ENCODE measurements at places on chromosomes 4 and X.
A peak's percentile ranks its signal among the peaks of the same experiment; 100 is the strongest.

DNA sequence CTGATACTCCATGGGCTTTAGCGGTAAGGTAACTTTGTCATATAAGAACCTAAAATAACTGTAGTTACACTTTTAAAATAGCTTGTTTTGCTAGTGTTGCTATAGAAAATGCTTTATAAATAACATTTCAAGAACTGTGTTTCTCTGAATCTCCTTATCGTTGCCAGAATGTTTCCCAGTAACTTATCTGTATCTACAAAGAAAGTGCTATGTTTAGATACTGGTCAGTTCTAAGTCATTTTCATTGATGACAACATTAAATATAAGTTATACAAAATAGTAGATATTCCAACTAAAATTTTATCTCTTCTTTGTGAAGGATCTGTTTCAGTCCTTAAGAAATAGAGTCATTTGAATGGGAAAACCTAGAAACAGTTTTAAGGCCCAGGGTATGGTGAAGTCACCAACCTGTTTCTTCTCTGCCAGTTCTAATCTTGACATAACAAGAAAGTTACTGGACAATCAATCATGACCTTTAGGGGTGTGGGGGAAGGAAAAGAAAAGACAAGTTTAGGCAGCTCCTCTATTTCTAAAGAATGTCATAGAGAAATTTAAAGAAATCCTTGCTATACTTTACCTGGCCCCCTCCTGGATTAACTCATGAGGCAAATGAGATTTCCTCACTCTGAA lies 425.9 kb downstream of the RPA4 start:
- DNase-seq: no peak

- peak; percentile 44 for DNase-seq
Observed at GRCh38 chrX:71809886-71810285, 46.7 kb downstream of the CXorf49B start.

GRCh38 chr4:158129694-158130093 lies 43.1 kb downstream of the GASK1B start:
- no peak for DNase-seq

DNA sequence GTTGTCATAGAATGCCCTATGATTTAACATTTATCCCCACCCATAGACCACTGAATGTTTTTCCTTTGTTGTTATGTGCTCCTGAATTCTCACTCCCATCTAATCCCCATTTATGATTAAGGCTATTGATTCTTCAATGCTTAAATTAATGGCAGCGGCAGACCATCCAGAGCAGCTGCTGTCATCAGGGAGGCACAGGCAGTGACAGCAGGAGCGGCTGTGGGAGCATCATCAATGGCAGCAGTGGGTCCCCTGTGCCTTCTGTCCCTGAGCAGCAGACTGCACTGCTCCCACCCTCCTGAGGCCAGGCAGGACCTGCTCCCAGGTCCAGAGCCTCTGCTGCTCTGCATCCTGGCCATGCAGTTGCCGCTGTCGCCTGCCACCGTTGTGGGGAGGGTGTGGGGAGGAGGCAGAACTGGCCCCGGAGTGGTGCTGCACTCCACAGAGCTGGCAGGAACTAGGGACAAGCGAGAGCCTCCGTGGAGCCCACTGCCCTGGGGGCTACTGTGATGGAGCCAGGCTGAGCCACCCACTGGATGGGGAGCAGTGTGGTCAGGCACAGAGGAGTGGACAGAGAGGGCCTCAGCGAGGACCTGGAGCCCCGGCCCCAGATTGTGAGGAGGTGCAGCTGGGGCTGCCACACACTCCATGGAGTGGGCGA lies 29.0 kb downstream of the NAA11 start:
- peak; percentile 3 for DNase-seq

- no peak for DNase-seq
Observed at GRCh38 chrX:31117266-31117665, 45.4 kb upstream of the FTHL17 start.

GRCh38 chr4:13705521-13706041 lies 78.1 kb upstream of the BOD1L1 start:
- DNase-seq: no peak

GRCh38 chrX:150966235-150966634 lies 16.9 kb upstream of the HMGB3 start:
- no peak for DNase-seq

DNA sequence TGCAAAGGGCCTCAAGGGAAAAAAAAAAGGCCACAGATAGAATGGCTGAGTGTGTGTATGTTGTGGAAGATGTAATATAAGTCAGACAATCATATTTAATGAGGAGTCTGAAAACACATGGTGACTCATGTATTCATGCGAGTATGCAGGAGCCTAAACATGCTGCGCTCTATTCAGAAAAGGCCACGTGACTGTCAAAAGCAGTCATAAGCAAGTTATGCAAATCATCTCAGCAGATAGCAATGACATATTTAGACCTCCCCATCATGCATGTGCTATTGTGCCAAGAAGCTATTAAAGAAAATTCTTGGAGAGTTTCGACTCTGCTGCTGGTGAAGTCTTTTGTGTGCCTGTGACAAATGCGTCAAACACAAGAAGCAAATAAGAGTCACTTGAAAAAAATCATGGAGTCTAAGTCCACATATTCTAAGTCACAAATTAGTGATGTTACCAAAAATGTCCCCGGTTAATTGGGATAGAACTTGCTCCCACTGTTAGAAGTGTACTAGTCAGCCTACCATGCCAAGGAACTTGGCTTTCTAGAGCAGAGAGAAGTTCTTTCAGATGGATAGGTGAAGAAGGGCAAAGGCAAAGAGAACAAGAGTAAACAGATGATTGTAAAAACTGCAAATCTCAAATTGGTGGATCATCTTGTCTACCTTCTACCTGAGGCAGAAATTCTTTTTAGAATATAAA lies 5.0 kb downstream of the LNX1 start:
- DNase-seq: no peak

GRCh38 chr4:79851625-79852304 lies 221.3 kb downstream of the ANTXR2 start:
- DNase-seq: no peak

DNA sequence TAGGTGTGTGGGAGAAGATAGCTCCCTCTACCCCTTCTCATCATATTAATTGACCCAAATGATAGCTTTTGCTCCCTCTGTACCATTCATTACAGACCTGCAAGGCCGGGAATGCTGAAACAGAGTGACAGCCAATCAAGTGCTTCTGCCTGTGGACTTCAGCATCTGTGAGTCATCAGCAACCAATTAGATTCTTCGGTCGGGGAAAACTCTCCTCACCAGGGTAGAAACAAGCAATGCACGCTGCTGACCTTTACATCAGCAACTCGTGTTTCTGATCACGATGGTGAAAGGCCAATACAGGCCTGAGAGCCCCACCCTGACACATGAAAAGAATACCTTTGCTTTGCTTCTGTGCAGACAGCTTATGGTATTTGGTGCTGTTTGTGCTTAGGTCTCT lies 347.2 kb upstream of the DDX53 start:
- DNase-seq: peak; percentile 56

- no peak for DNase-seq
Observed at GRCh38 chrX:16103625-16104024, 19.7 kb upstream of the GRPR start.

- DNase-seq: no peak
Observed at GRCh38 chr4:83212041-83212851, 72.4 kb downstream of the COQ2 start.

- DNase-seq: no peak
Observed at GRCh38 chr4:186689476-186689875, 34.2 kb downstream of the FAT1 start.

- peak; percentile 36 for DNase-seq
Observed at GRCh38 chr4:185128272-185129119, 14.6 kb upstream of the SLC25A4 start.

- DNase-seq: no peak
Observed at GRCh38 chrX:64843224-64843623, 133.0 kb downstream of the ZC4H2 start.

- no peak for DNase-seq
Observed at GRCh38 chr4:42416017-42416416, 18.7 kb downstream of the SHISA3 start.

- no peak for DNase-seq
Observed at GRCh38 chr4:31283679-31284078, 563.5 kb downstream of the PCDH7 start.

DNA sequence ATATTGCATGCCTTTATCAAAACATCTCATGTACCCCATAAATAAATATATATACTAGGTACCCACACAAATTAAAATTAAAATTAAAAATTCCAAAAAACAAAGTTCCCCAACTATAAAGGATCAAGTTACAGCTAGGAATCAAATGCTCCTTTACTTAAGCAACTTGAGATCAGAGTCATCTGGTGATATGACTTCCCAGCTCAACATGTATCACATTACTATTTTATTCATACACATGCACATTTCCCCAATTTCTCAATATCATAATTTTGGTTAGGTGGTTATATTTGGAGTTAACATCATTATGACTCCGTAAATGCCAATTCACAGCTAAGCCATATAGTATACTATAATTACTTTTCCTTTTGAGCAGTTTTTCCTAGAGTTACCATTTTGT lies 60.9 kb downstream of the CLOCK start:
- DNase-seq: no peak

- no peak for DNase-seq
Observed at GRCh38 chr4:102466298-102466697, 34.9 kb upstream of the NFKB1 start.

GRCh38 chr4:5797866-5798265 lies 86.9 kb downstream of the EVC start:
- DNase-seq: no peak

GRCh38 chrX:48978226-48978625 lies 6.6 kb upstream of the KCND1 start:
- no peak for DNase-seq

GRCh38 chr4:149766135-149766534 lies 49.5 kb downstream of the IQCM start:
- DNase-seq: no peak

GRCh38 chr4:47713129-47713834 lies 124.6 kb downstream of the CORIN start:
- DNase-seq: no peak

- no peak for DNase-seq
Observed at GRCh38 chrX:86805241-86805640, 657.0 kb downstream of the DACH2 start.

- DNase-seq: no peak
Observed at GRCh38 chrX:106484233-106484632, 127.5 kb upstream of the RADX start.

DNA sequence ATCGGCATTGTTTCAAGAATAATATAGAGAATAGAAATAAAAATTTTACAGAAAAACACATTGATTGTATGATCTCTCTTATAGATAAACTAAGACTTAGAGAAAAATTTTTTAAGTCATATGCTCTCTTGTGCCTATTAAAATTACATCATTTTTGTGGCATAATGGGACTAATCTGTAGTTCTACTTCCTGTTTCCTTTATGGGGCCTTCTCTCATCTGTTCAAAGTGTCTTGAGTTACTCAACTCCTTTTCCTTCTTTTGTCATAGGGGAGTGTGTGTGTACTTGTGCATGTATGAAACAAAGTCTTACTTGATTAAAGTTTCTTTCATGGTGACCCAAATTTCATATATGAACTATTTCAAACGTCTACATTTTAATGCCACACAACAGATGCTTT lies 1448.9 kb upstream of the TENM3 start:
- DNase-seq: no peak

GRCh38 chrX:77743720-77744119 lies 42.3 kb downstream of the ATRX start:
- no peak for DNase-seq

DNA sequence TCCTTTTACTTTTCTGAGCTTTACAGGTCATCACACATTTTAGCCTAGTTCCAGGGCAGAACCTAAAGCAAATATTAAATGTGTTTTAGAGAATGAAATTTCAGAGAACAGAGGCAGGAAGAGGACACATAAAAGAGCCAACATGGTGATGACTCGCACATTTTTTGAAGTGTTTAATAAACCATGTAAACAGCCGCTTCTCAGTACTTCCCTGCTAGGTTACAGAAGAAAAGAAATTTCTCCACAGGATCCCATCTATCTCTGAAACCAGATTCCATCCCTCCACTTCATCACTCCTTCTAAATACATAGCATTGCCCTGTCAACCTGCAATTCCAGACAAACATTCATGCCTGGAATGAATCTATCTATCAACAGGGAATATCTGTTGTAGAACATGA lies 949.5 kb upstream of the PCDH7 start:
- DNase-seq: no peak

- no peak for DNase-seq
Observed at GRCh38 chr4:19327364-19327763, 924.3 kb upstream of the SLIT2 start.

DNA sequence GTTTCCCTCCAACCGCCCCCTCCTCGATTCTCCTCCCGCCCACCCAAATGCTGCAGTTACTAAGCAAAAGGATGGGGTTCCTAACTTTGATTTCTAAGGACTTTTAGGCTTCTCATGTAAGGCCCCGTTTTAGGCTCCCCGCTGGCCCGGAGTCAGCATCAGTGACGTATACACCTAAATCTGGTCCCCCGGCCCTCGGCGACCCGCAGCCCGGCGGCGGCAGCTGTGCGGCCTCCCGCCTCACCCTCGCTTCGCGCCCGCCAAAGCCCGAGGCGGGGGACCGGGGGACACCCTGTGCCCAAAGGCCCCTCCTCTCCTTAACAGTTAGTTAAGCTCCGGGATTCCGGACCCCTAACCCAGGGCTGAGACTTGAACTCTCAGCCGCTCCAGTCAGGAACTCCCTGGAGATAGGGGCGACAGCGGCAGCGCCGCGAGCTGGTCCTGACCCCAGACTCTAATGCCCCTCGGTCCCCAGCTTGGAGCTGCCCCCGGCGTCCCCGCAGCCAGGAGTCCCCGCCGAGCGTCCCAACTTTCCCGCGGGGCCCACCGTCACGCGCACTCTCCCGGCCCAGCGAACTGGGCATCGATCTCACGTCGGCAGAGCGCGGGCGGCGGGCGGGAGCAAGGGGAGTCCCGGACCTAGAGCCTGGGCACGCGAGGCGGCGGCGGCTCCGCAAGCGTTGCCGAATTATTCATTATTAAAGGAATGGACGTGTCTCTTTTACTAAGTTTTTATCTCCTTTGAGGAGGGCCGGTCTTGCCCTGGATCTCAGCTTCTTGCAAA lies 1.5 kb upstream of the NR3C2 start:
- DNase-seq: peak; percentile 21

- no peak for DNase-seq
Observed at GRCh38 chrX:828411-828959, 197.9 kb downstream of the SHOX start.

DNA sequence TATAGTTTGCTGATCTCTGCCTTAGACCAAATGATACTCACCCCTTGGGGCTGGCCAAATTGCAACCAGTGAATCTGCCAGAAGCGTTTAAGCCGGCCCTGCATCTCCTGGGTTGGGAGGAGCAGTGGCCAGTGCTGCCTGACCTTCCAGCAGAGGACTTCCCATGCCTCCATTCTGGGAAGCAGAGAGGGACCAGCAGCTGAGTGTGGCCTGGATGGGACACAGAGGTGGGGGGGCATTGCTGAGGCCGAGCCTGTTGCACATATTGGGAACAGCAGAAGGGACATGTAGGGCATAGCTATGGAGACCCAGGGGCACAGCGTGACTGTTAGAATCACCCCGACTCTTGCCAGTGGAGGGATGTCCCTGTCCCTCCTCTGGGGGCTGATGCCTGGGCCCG lies 93.3 kb downstream of the CPZ start:
- no peak for DNase-seq

GRCh38 chrX:98068024-98068580 lies 1184.4 kb downstream of the RPA4 start:
- no peak for DNase-seq

- no peak for DNase-seq
Observed at GRCh38 chr4:188428935-188429334, 289.7 kb downstream of the TRIML1 start.

GRCh38 chr4:102625232-102625930 lies 124.2 kb downstream of the NFKB1 start:
- DNase-seq: peak; percentile 26

- DNase-seq: no peak
Observed at GRCh38 chr4:142129931-142130330, 493.5 kb downstream of the IL15 start.

- DNase-seq: no peak
Observed at GRCh38 chr4:151195801-151196200, 81.2 kb upstream of the PRSS48 start.
